ENCODE measurements at places on chromosomes 12 and 14.

DNA sequence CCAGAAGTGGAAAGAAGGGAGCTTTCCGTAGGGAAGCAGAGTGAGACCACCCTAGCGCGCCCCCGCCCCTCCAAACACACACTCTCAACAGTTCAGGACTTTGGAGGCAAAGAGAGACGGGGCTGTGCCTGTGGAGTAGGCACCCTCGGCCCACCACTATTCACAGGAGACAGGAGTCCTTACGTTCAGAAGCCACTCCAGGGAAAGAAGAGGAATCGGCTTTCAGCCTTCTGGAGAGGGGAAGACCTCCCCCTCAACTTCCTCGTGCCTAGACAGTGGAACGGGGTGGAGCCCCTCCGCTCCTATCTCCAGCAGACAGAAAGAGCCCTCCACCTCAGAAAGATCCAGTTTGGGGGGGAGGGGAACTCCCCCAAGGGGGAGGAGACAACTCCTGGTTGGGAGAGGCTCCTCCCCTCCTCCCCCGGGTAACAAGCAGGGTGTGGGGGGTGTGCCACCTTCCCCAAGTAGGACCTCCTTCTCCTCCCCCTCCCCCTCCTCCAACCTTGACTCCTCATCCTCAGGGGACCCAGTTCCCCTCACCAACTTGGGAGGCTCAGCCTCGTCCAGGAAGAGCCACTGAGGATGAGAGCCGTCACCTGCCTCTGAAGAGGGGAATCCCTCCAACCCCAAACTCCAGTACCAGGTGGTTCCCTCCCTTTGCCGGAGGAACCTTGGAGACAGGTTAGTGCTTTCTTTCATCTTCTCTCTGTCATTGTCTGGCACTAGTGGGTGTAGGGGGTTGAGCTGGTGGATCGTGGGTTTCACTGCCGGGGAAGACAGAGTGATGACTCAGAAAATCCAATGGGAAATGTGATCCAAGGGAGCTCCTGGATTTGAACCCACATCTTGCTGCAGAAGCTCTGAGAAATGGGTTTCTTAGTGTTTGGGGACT, 883 bp downstream of the FOXJ2 start:
- DNase-seq: no peak

- no peak for DNase-seq
Measured at GRCh38 chr14:22556021-22556989, 32.7 kb downstream of the DAD1 start.

DNA sequence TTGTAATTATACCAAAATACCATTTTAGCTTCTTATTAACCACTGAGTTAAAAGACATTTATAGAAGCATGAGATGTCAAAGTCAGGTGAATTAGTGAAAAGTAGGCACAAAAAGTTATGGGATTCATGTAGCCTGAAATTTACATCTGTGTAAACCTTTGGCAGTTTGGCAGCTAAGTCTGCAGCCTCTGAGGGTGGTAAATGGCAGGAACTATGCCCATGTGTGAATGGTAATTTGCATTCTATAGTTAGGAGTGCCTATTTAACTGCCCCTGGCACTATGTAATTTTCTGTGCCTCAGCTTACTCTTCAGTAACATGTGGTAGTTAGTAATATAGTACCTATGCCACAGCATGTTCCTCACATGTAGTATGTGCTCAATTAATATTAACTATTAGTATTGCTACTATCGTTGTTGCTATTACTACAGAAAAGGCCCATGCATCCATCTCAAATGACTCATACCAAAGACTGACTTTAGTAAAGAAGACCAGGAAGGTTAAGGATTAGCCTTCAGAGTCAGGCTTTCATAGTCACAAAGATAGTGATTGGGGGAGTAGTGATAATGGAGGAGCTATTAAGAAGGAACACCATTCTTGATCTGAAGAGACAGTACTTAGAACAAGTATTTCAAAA, 258.7 kb upstream of the BTG1 start:
- no peak for DNase-seq

GRCh38 chr12:20549108-20549719, 145.9 kb upstream of the SLCO1C1 start:
- DNase-seq: no peak

GRCh38 chr14:83734431-83734830, 1795.5 kb upstream of the FLRT2 start:
- DNase-seq: no peak

DNA sequence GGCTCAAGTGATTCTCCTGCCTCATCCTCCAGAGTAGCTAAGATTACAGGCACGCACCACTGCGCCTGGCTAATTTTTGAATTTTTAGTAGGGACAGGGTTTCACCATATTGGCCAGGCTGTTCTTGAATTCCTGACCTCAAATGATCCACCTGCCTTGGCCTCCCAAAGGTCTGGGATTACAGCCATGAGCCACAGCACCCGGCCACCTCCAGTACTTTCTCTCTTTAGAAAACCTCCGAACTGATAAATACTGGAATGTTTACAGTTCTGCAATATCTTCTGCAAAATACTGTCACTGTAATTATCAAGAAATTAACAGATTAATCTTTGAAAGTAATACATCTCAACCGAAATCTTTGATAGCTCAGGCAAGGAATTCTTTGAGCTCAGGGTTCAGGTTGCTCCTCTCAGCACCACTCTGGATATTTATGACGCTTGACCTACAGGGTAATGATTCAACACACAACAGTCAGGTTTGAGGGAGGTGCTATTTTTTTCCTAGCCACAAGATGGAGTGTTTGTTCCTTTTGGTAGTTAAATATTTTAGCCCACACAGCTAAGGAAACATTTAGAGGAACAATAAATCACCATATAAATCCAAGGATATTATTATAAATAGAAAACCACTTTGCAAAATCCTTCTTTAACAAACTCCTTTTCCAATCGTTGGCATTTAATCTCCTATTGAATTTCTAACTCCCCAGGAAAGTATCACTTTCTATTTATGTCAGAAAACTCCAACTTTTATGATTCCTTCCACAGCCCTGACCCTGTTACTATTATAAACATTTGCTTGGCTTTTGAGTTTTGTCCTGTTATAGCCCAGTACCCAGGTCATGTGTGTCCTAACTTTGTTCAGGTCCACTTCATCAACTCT, 48.6 kb upstream of the GTF2A1 start:
- DNase-seq: no peak

DNA sequence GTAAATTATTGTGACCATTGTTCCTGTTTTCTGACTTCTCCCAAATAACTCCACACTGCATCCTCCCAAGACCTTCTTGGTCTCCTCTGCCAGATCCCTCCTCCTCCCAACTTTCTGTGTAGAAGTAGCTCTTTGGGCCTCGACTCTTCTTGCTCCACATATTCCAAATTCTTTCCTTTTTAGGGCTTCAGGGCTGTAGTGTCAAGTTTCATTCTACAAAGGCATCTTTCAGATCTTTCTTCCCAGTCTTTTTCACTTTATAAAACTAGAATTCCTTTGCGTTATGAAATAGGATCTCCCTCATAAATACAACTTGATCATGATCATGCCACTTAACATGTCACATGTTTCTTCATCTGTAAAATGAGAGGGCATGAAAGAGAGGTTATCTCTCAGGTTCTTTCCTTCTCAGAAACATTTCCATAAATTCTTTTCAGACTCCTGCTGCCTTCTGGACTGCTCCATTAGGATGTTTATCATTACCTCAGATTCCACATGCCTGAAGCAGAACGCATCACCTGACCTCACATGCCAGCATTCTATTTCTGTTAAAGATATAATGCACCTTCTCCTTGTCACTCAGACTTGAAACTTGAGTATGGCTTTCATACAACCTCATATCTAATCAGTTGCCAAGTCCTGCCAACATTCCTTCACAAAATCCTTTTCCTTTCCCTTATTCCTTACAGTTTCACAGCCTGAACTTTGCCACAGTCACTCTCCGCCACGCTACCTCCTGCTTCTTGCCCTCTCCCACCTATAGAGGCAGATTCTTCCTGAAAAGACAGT, 8.5 kb downstream of the SLC38A1 start:
- peak; percentile 49 for DNase-seq

- no peak for DNase-seq
Measured at GRCh38 chr12:41745593-41745992, 399.1 kb downstream of the GXYLT1 start.

GRCh38 chr12:91274916-91275315, 92.3 kb upstream of the DCN start:
- peak; percentile 29 for DNase-seq

- DNase-seq: no peak
Measured at GRCh38 chr12:47303207-47303606, 223.4 kb upstream of the AMIGO2 start.

- DNase-seq: peak; percentile 85
Measured at GRCh38 chr12:57229634-57230380, at the start of gene SHMT2. Gene SHMT2 (plus strand): TSS chr12:57229711. CDS start chr12:57229779, 68 bp downstream.

DNA sequence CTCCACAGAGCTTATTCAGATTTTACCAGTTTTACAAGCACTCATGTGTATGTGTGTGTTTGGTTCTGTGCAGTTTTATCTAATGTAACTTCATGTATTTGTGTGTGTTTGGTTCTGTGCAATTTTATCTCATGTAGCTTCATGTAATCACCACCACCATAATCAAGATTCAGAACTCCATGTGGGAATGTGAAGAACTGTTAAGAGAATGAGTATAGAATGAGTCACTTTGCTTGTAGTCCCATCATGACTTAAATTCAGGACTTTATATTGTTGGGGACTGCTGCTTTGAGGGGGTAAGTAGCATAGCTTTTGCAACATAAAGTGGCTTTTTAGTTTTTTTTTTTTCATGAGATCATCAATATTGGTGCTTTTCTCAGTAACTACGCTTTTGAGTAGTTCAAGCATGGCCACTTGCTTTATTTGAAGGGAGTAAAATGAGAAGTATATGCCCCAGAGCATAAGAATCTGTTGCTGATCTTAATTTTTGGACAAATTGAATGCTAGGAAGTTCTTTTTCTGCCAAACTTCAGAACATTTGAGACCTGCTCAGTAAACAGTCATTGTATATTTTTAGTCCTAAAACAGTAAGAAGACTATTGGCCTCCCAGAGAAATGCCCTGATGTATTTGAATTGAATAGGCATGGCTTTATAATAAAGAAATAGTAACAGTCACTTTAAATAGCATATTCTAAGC, 28.8 kb downstream of the PROX2 start:
- no peak for DNase-seq

DNA sequence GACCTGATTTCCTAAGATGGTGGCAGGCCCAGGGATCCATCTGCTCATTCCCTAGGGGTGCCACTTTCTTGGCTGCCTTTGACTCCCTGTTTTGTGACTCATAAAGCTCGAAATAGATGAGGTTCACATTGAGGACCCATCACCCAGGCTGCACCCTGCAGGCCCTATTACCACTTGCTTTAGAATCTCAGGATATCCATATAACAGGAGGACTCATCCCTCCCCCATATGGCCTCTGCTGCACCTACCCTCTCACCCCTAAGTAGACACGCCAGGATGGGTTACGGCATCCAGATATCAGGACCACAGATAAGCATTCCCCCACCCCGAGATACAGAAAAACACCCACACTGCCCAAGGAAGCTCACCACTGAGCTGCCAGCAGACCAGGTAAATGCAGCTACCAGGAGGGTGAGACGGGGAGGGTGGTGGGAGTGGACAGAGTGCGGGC, 155.7 kb downstream of the DPF3 start:
- DNase-seq: no peak

DNA sequence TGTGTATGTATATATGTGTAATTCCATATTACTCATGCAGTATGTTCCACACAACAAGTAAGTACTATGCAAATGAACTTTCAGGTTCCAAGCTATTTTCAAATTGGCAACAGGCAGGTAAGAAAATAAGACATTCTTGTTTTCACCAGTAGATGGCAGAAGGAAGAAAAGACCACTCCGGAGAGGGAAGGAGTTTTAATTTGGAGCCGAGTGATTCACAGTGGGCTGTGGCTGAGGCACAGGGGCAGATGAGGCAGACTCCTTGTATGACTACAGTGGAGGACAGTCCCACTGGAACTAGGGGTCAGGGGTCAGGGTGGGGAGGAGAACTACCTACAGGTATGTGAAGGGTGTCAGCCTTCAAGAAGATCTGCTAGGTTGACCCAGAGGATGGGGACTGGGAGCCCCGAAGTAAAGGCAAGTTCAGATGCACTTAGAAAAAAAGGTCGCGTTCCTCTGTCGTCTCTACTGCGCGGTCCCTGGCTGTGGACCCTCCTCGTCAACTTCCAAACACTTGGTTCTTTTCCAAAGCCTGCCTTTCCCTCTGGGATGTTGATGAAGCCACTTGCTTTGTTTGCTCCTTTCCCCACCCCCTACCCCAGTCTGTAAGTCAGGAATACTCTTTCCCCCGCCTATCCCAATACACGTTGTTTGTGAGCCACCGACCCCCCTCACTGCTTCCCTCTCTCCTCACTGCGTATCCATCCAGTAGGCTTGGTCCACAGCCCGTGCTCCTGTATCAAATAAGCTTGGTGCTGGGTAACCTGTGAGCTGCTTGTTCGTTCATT, 24.1 kb downstream of the DDX47 start:
- DNase-seq: peak; percentile 52

GRCh38 chr14:100856056-100856950, 30.4 kb downstream of the MEG3 start:
- no peak for DNase-seq

GRCh38 chr12:98646294-98647090, 1.4 kb downstream of the APAF1 start:
- DNase-seq: no peak

- no peak for DNase-seq
Measured at GRCh38 chr14:77327111-77327510, 6.3 kb downstream of the GSTZ1 start.

GRCh38 chr12:132395192-132395907, 66.0 kb upstream of the GALNT9 start:
- no peak for DNase-seq

DNA sequence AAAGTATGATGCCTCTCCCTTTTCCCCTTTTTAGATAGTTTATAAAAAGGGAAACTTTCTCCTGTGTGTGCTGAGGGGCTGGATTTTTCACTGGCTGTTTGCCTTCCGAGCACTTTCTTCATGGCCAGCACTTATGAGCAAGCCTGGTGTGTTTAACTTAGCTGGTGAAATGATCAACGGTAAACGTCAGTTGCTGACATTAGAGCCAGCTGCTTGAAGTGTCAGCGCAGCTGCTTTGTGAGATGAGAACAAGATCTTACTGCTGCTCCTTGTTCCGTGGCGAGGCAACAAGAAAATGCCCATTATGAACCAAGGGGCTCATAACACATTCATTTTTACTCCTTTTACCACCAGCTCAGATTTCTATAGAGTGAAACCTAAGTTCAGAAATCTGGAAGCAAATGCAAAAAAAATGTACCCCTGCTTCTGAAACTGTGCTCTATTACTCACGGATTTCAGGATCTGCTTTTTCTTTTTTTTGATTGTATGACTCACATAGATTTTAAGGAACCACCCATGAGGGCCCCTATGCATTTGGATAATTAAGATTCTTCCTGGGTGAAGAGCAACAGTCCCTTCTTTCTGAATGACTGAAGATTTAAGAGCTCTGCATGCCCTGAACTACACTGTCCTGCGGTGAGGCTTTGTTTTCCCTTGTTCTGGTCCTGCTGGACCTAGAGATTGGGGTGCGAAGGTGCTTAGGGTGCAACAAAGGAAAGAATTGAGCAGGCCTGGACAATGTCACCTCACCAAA, 74.3 kb upstream of the CPM start:
- DNase-seq: peak; percentile 47

- no peak for DNase-seq
Measured at GRCh38 chr14:72701605-72702004, 192.3 kb downstream of the DPF3 start.

GRCh38 chr12:20601668-20602280, 93.4 kb upstream of the SLCO1C1 start:
- DNase-seq: no peak

GRCh38 chr14:21106498-21107282, 5.8 kb downstream of the TMEM253 start:
- no peak for DNase-seq

- no peak for DNase-seq
Measured at GRCh38 chr12:97293541-97293940, 169.1 kb upstream of the RMST start.

- DNase-seq: no peak
Measured at GRCh38 chr14:99281396-99281795, 9.4 kb upstream of the BCL11B start.
